ENCODE measurements at places on chromosomes 16 and 17.

- no peak for DNase-seq
Measured at GRCh38 chr16:30896261-30896888, at the start of gene CTF1. Gene CTF1 (plus strand): TSS chr16:30896614. CDS start chr16:30896644, 30 bp downstream.

- no peak for DNase-seq
Measured at GRCh38 chr16:80935691-80936090, 71.0 kb downstream of the CMC2 start.

GRCh38 chr16:56539656-56540055, 19.8 kb upstream of the BBS2 start:
- DNase-seq = no peak

DNA sequence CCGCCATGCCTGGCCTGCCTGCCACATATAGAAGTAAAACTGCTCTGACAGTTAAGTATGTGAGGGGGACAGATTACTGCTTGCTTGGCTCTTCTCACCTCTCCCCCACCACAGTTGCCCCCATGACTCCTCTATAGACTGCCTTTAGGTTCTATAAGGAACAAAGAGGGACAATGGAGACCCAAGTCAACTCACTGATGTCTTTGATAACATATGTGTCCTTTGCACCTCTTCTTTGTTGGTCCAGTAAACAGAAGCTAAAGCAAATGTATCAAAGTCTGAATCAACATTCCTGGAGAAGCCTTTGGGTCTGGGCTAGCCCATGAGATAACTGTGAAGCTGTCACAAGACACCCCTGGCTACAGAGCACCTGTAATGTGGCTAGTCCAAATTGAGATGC, 27.1 kb downstream of the NUDT7 start:
- no peak for DNase-seq

DNA sequence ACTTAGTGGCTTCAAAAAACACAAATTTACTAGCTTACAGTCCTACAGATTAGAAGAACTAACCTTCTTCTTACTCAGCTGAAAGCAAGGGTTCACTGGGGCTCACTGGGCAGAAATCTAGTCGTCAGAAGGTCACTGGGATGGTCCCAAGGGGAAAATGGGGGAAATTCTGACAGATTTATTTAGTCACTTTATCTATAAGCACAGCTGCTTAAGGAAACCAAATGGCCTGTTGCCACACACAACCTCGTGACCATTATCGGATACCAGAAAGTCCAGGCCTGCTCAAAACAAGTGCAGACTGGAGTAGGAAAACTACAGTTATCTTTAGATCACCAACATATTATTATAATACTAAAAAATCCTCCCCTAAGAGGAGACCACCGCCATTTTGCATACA, 374.6 kb upstream of the ASIC2 start:
- no peak for DNase-seq

DNA sequence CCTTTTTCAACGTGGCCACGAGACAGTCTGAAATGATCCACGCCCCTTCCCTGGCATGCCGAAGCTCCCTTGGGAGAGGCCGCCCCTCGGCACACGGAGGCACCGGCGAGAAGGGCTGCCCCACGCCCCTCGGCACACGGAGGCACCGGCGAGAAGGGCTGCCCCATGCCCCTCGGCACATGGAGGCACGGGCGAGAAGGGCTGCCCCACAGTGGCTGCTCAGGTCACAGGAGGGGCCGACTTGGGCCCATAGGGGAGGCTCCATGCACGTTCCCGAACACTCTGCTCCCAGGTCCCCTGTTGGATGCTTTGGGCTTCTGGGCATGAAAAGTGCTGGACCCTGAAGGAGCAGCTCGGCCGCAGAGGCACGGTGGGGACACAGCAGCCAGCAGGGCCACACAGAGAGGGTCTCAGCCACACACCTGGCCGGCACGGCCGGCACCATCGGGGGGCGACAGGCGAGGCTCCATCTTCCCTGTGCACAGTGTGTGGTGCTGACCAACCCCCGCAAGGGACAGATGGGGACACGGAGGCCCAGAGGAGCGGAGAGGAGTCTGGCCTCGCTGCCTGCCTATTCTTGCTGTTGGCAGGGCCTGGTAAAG, 42.8 kb downstream of the CBFA2T3 start:
- no peak for DNase-seq

DNA sequence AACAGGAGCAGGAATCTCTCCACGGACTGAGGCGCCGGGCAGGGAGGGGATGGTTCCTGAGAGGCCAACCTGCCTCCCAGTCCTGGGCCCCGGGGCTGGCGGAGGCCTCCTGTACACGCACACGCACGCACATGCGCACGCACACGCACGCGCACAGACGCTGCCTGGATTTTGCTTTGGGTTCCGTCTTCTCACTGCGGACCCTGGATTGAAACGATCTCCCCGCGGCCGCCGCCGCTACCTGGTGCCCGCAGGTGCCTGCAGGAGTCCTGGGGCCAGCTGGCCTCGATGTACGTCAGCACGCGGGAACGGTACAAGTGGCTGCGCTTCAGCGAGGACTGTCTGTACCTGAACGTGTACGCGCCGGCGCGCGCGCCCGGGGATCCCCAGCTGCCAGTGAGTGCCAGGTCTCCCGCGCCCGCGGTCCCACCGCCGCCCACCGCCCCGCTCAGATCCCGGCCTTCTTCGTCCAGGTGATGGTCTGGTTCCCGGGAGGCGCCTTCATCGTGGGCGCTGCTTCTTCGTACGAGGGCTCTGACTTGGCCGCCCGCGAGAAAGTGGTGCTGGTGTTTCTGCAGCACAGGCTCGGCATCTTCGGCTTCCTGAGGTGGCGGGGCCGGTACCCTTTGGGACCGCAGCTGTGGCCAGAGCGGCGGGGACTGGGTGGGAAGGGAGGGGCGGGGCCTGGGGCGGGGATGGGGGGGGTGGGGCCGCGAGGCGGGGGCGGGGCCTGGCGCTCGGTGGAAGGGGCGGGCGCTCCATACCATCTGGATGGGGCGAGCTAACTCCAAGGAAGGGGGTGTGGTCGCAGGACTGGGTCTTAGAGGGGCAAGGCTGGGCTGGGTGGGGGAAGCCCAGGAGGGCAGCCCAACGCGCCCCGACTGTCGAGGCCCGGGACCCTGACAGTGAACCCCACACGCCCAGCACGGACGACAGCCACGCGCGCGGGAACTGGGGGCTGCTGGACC, 12.3 kb downstream of the CES4A start:
- DNase-seq = no peak

DNA sequence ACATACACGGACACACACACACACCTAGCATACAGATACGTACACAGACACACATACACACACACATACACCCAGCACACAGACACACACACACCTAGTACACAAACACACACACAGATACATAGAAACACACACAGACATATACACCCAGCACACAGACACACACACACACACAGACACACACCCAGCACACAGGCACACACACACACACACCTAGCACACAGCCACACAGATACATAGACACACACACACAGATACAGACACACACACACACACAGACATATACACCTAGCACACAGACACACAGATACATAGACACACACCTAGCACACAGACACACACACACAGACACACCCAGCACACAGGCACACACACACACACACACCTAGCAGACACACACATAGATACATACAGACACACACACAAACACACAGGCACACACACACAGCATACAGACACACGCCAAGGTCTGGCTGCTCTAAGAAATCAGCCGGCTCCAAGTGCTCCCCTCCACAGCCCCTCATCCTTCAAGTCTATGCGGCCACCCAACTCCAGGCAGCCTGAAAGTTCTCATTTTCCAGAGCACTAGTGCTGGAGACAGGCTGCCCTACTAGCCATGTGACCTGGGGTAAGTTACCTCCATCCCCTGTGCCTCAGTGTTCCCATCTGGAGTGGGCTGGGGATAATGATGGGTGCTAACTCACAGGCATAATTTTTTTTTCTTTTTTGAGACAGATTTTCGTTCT, 13.2 kb downstream of the NR1D1 start:
- DNase-seq = no peak

DNA sequence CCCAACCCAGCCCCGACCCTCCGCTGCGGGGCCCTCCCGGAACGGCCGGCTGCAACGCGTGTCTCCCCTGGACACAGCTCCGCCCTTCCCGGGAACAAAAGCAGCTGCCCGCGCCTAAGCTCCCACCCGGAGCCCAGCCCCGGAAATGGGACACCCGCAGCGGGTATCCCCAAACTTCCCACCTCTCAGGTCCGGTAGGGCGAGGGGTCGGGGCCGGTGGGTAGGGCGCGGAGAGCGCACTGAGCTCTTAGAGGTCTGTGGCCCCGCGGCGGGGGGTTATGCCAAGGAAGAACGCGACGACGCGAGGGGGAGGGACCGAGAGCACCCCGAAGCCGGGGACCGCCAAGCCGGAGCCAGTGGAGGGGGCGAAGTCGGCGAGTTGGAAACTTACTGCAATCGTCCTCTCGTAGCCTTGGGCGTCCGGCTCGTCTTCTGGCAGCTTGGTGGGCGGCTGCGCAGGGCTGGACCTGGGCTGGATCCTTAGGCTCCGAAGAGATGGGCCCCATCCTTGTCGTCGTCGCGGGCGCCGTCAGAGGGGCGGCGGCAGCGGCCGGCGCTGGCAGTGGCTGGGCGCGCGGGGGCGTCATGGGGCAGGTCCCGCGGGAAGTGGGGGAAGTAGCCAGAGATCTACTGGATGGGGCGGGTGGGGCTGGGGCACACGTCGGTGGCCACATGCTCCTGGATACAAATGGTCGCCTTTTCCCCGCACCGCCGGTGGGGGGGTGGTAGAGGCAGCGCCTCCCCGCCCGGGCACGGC, 6.9 kb downstream of the USP6 start:
- no peak for DNase-seq

GRCh38 chr17:27485716-27486495, 29.7 kb downstream of the KSR1 start:
- DNase-seq = no peak

DNA sequence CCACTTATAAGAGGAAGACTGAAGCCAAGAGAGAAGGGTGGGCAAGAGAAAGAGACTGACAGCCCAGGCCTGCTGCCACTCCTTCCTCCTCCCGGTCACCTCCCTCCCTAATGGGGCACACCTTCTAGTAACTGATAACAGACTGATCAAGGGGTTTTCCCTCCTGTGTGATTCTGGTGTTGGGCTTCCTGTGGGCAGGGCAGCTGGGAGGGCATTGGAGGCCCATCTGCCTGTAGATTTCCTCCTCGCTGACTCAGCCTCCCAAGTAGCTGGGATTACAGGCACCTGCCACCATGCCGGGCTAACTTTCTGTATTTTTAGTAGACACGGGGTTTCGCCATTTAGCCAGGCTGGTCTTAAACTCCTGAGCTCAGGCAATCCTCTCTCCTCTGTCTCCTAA, 16.2 kb downstream of the CA4 start:
- no peak for DNase-seq

GRCh38 chr17:2400474-2400866, 390 bp downstream of the MNT start:
- DNase-seq = no peak

- DNase-seq = no peak
Measured at GRCh38 chr17:52160136-52160567, 1.6 kb upstream of the CA10 start.

- DNase-seq = no peak
Measured at GRCh38 chr17:49003557-49004511, 6.6 kb downstream of the IGF2BP1 start.

- DNase-seq = no peak
Measured at GRCh38 chr16:72428681-72429376, 256.9 kb upstream of the PMFBP1 start.

GRCh38 chr17:79485991-79486390, 124.9 kb downstream of the RBFOX3 start:
- no peak for DNase-seq

- DNase-seq = no peak
Measured at GRCh38 chr17:41116297-41116696, 1.9 kb downstream of the KRTAP4-11 start.

GRCh38 chr16:30180741-30181140, 2.7 kb upstream of the CORO1A start:
- DNase-seq = no peak

GRCh38 chr17:73133911-73134649, 30.7 kb upstream of the SSTR2 start:
- DNase-seq = no peak

DNA sequence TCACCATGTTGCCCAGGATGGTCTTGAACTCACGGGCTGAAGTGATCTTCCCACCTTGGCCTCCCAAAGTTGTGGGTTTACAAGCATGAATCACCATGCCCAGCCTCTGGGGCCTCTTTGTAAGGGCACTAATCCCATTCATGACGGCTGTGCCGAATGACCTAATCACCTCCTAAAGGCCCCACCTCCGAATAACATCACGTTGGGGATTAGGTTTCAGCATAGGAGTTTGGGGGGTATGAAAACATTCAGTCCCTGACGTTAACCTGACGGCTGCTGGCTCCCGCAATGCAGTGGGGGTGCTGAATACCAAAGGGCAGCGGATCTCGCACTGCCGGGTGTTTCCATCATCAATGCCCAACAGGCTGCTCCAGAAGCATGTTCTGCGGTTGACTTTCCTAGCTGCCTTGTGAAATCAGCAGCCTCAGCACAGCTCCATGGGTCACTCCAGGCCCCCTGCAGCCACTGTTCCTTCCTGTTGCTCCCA, 120.8 kb upstream of the SEC14L1 start:
- no peak for DNase-seq
